ENCODE measurements at places on chromosomes 4 and X.

GRCh38 chr4:39802005-39802404 is 104.1 kb downstream of the UBE2K start:
- DNase-seq = no peak

DNA sequence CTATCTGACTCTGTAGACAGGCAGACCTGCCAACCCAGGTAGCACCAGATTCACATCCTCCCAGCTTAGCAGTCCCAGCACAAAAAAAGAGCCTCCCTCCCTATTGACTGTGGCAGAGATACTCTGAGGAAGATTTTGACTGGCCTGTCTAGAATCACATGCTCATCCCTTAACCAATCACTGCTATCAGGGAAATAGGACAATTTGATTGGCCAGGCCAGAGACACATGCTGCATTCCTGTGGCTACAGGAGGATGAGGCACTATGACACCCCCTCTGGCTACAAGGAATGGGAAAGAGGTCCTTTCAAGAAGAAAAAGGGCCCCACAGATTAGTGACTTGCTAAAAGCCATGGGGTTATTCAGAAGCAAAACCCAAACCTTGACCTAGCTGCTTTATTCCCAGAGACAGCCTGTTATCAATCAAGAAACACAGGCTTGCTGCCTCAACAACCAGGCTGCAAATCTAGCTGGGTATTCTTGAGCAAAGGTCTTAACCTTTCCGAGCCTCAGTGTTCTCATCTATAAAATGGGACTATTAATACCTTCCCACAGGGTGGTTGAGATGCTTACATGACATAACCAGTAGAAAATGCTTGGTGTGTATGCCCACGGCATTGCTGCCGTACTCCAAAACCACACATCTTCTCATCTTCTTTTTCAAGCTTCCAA is 147.6 kb downstream of the BCOR start:
- DNase-seq = no peak

DNA sequence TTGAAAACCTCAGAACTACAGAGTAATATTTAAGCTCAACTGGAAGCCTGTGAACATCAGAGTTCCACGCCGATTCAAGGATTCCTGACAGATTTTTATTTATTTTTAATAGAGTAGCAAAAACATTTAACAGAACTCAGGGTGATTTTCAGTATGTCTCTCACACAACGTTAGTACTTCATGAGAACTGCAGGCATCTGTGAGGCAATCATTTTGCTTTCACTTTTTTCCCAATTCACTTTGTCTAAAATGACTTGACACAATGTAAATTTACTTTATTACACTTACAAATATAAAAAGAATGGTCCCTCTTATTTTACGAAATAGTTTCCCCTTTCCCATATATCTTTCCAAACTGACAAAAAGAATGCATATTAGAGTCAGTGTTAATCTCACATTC is 869.5 kb upstream of the EPHA5 start:
- no peak for DNase-seq

DNA sequence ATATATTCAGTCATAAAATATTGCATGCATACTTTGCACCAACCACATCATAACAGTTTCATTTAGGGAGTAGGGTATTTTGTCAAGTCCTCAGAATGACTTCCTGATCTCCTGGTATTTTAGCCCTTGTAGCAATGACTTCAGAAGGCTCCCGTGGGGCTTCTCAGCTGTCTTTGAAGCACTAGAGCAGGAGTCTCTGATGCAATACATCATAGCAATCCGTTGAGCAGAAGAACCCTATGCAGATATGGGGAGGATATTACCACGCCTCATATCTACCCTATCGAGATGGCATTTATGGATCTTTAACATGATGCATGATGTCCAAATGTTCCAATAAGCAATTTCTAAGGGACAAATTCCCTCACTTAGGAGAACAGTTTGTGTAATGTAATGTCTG is 373.7 kb upstream of the FTHL17 start:
- no peak for DNase-seq

DNA sequence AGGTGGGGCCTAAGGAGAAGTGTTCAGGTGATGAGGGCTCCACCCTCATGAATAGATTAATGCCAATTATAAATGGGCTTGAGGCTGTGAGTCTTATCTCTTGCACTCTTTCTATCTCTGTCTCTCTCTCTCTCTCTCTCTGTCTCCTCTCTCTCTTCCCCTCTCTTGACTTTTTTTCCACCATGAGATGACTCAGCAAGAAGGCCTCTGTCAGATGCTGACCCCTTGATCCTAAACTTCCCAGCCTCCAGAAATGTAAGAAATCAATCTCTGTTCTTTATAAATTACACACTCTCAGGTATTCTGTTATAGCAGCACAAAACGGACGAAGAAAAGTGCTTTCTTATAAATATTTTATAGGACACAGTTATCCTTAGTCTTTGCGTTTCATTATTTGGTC is 184.9 kb upstream of the PCDH7 start:
- DNase-seq = no peak

DNA sequence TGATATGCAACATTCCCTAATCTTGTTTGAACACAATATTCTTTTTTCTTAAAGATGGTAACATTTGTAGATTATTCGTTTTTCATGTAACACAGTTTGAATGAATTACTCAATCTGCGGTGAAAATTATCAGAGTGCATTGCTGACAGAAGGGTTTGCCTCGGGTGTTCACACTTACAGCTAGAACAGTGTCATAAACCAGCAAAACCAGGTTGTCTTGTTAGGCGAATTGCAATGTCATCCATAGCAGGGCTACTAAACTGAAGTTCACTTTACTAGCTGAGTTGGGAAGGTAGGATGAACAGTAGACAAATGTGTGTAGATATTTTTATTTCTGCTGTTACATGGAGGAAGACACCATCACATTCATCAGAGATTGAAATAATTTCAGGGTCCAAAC is 98.9 kb downstream of the SLC39A8 start:
- no peak for DNase-seq

- no peak for DNase-seq
Observed at GRCh38 chr4:40437741-40438383, 102.7 kb downstream of the CHRNA9 start.

- DNase-seq = no peak
Observed at GRCh38 chr4:89939994-89940393, 45.3 kb downstream of the MMRN1 start.

DNA sequence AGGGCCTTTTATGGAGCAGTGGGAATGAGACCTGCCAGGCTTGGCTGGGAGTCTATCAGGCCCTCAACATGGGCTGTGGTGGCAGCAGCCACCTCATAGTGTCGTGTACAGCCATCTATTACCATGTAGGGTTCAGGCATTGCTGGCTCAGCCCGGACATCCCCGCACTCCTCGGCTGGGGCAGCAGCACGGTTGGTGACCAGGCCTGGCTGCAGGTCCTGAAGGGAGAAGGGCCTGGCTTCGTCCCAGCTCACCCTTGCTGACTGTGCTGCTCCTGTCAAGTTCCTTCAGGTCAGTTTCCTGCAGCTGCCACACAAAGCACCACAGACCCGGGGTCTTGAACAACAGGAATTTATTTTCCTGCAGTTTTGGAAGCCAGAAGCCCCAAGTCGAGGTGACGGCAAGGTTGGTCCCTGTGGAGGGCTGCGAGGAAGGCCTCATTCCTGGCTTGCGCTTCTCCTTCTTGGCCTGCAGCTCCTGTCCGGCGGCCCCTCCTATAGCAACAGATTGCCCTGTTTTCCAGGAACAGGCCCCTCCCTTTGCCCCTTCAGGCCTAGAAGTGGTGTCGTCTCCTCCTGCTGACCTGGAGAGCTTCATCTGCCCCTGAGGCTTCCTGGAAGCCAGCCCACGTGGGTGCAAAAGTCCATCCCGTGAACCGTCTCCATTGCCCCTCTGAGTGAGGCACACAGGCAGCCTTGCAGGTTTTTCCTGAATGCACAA is 25.2 kb upstream of the SORCS2 start:
- DNase-seq = no peak

GRCh38 chr4:22897520-22898108 is 204.9 kb downstream of the GBA3 start:
- DNase-seq = peak; percentile 6

GRCh38 chr4:185357733-185358440 is 37.8 kb downstream of the LRP2BP start:
- no peak for DNase-seq

DNA sequence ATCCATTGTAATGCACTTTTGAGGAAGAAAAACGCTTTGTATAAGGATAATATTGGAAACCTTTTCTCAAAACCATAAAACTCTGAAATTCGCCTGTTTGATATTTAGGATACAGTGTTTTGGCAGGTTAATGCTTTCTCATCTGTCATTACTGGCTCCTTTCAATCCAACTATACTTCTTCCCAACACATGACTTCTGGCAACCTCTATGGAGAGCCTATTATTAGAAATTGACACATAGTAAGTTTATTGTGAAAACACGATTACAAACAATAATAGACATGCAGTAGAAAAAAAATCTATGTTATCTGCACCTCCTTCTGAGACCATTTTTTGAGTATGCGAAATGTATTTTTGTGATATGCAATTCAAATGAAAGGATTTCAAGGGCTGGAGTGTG is 4.6 kb upstream of the KLHL34 start:
- DNase-seq = no peak

GRCh38 chr4:175935016-175935661 is 123.1 kb upstream of the GPM6A start:
- no peak for DNase-seq

GRCh38 chr4:8837181-8837841 is 34.3 kb downstream of the HMX1 start:
- no peak for DNase-seq

- DNase-seq = no peak
Observed at GRCh38 chrX:72666451-72666850, 47.7 kb downstream of the PHKA1 start.

DNA sequence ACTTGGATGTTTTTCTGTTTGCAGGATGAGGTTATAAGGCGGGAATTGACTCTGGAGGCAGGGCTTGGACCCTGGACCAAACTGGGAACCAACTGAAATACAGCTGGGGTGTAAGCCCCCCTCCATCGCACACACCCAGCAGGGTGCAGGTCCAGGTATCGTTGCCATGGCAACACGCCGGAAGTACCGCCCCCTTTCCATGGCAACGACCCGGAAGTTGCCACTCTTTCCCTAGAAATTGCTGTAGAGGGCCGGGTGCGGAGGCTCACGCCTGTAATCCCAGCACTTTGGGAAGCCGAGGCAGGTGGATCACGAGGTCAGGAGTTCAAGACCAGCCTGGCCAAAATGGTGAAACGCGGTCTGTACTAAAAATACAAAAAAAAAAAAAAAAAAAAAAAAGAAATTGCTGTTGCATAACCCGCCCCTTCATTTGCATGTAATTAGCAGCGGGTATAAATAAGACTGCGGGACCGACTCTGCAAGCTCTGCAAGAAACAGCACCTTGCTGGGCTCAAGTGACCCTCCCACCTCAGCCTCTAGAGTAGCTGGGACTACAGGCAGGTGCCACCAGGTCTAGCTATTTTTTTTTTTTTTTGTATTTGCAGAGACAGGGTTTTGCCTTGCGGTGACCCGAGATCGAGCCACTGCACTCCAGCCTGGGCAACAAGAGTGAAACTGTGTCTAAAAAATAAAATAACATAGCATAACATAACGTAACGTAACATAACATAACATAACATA is 139.6 kb downstream of the CRLF2 start:
- DNase-seq = no peak

- DNase-seq = peak; percentile 54
Observed at GRCh38 chr4:37453281-37453998, 208.9 kb downstream of the NWD2 start.
